Activated CD8-positive, alpha-beta memory T cell treated with anti-CD3 and anti-CD28 coated beads, Interleukin-2, amount 10 ng/mL, durations not matched to agents 7 days and 5 days (primary cell): ENCODE measurements at places on chromosomes 3 and 15.

- no peak for DNase-seq
These were observed 11.5 kb downstream of the MAP4 start for GRCh38 chr3:48004694-48005093.

- no peak for DNase-seq
These were observed 59.9 kb upstream of the CGNL1 start for GRCh38 chr15:57316451-57316850.

- no peak for DNase-seq
These were observed 54.5 kb downstream of the TOP2B start for GRCh38 chr3:25610167-25610566.

DNA sequence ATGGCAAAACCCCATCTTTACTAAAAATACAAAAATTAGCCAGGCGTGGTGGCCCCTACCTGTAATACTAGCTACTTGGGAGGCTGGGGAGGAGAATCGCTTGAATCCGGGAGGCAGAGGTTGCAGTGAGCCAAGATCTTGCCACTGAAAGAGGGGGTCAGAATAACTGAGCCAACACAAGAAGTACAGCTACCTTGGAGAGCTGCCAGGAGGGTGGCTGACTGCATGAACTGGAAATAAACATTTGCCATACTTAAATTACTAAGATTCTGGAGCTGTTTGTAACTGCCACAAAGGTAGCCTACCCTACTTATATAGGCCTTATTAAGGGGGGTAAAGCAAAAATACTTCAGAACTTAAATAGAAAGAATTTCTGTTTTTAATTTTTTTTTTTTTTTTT lies 15.4 kb upstream of the PIK3CB start:
- no peak for DNase-seq

- no peak for DNase-seq
These were observed 161.4 kb upstream of the POU1F1 start for GRCh38 chr3:87437765-87438164.

DNA sequence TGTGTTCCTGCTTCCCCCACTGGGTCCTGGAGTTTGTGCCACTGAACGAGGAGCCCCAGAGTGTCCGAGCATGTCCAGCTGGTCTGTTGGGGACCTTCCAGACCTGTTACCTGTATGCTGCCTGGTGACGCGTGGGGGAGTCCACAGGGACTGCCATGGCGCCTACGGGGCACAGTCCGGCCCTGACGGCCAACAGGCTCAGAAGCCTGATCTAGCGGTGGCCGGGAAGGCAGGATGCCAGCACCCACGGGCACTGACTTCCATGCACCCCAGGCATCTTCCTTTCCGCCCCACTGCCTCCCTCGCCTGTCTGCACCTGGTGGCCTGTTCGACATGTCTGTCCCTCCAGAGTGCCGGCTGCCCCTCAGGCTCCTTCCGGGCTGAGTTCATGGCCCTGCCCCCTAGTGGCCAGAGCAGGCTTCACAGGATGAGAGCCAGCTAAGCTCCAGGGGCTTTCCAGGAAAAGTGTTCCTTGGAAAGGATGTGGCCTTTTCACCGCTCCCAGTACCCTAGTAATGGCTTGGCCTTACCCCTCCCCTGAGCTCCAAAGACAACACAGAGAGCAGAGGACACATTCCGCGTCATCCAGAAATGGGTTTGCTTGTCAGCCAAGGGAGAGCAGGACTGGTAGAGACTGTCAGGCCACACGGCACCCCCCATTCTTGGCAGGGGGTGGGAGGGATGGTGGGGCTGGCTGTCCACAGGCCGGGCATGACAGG lies 35.7 kb downstream of the NGRN start:
- peak; percentile 78 for DNase-seq

DNA sequence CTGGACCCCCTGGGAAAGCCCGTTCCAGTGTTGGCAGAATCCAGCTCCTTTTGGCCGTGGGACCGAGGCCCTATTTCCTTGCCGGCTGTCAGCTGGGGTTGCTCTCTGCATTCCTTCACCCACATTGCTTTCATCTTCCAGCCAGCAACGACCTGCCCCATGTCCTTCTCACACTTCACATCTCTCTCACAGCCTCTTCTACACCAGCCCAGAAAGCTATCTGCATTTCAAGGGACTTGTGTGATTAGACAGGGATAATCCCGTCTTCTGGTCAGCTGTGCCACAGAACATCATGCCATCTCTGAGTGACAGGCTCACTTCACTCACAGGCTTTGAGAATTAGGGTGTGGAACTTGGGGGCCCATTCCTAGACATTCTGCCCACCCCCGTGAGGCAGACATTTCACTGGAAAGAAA lies 16.4 kb downstream of the EFCC1 start:
- DNase-seq: no peak

- DNase-seq: no peak
These were observed 187.2 kb downstream of the RORA start for GRCh38 chr15:61041886-61042285.

DNA sequence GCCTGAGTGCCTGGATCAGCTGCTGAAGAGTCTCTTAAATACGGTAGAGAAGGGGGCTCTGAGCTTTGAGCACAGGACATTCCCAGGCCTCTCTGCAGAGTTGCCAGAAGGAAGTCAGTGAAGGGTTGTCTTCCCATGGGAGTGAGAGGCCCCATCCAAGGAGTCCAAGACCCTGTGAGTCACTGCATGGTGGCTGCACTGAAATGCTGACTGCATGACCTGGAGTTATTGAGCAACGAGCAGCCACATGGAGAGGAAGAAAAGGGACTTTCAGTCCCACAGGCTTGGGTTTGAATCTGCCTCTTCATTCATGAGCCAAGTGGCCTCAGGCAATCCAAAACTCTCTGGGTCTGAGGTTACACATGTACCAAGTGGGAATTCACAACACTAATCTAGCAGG lies 69.6 kb upstream of the RASGRF1 start:
- no peak for DNase-seq

DNA sequence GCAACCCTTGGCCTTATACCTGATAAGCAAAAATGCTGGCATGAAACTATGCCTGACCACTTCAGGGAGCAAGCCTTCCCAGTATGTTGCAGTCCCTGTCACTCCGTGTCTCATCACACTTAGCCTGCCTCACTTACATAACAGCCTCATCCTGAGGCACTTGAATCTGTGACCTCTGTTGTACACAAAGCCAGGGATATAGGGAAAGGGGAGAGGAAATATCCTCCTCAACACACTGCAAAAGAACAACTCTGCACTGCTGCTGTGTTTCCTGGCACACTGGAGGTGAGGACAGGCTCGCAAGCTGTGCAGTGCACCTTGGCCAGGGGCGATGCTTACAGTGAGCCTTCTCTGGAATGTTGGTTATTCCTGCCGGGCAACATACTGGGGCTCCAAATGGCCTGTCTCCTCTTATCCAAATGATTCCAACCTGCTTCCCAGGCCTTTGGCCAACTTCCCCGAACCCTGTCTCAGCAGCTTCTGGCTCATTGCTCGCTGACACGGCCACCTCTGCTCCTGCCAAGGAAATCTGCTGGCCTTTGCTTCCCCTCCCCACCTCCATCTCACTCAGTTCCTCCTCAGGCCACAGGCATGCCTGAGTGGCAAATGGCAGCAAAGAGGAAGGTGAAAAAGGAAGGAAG lies 109.2 kb downstream of the CD47 start:
- no peak for DNase-seq

GRCh38 chr15:70521576-70522322 lies 241.6 kb downstream of the UACA start:
- DNase-seq: peak; percentile 21

- DNase-seq: no peak
These were observed 41.9 kb downstream of the PLD1 start for GRCh38 chr3:171768281-171768900.

GRCh38 chr3:42387802-42388651 lies 22.4 kb downstream of the LYZL4 start:
- peak; percentile 47 for DNase-seq

DNA sequence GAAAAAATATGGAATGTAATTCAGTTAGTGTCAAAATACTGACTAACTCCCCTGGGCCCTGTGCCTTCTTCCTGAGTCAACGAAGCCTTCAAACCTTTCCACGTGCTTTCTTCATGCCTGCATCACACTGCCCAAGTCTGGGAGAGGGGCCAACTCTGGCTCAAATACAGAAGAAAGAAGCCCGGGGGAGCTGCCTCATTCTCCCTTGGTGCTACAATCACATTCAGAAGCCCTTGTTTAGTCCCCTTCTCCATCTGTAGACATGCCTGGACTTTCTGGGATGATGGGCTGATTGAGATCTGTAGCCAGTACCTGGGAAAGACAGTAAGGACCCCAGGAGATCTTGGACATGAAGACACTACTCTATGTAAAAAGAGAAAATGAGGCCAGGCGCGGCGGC lies 77.8 kb upstream of the GSK3B start:
- no peak for DNase-seq

DNA sequence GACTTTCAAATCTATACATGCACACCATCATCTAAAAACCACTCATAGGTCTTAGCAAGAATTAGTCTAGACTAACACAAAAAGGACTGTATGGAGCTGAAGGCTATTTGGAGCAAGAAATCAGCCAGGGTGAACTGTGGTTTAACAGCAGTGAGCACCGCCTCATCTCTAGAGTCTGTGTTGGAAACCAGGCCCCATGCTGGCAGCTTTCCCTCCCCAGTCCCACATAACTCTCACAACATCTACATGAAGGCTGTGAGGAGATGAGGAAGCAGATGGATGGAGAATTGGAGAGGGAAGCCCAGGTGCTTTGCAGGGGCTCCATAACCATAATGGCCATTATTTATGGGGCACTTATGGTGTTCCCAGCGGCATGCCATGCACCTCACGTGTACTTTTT lies 133.2 kb upstream of the TOPAZ1 start:
- no peak for DNase-seq

DNA sequence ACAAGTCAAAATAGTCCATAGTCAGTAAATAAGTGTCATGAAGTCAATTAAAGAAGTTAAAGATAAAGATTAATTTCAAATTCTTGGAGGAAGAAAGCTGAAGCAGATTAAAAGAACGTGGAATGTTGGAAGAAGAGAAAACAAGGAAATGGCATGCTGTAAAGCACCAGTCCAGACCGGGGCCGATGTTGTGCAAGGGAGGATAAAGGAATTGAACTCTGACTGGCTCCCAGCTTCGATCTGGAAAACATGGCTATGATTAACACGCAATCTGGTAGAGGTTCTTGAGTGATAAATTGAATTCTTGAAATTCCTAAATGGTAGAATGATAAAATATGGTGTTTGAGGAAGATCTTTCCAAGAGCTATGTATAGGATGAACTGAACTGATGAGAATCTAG lies 194.4 kb downstream of the MEIS2 start:
- DNase-seq: no peak

DNA sequence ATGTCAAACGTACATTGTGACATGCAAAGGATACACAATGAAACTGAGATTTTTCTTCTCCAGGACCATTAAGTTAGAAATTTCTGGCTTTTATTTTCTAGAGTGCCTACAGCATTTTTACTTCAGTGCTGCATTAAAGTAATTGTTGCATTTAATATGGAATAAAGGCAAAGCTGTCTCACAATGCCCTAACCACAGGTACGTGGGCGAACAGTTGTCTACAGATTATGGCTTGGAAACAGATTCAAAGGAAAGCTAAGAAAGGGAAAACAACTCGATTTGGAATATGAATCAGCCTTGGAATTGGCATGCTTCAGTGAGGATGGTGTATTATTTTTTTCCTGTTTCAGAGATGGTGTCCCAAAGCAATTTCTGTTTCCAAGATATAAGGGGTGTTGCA lies 79.1 kb upstream of the TUSC7 start:
- no peak for DNase-seq

- DNase-seq: no peak
These were observed 49.9 kb upstream of the IGSF11 start for GRCh38 chr3:119084371-119085069.

DNA sequence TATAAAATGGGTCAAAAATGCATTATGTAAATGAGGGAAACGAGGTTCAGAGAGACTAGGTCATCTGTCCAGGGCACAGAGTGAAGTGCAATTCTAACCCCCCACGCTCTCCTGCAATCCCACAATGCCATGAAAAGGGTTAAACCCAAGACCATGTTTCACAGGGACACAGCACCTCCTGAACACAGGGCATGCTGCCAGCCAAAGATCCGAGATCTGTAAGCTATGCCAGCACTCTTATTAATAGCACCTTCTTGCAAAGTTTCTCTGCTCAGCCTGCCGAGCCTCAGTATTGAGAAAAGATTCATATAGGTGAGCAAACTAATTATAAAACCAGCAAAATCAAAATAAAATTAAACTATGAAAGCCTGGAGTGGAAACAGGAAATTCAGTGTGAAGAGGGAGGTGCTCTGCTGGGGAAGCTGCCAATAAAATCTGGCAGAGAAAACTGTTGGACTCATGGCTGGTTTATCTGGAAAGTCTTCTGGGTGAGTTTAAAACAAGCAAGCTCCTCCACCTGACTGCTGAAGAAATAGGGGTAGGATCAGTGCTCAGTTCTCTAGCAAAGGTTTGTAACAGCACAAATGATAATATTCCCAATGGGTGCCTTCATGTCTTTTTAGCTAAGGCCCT lies 50.3 kb downstream of the LRIG1 start:
- no peak for DNase-seq

DNA sequence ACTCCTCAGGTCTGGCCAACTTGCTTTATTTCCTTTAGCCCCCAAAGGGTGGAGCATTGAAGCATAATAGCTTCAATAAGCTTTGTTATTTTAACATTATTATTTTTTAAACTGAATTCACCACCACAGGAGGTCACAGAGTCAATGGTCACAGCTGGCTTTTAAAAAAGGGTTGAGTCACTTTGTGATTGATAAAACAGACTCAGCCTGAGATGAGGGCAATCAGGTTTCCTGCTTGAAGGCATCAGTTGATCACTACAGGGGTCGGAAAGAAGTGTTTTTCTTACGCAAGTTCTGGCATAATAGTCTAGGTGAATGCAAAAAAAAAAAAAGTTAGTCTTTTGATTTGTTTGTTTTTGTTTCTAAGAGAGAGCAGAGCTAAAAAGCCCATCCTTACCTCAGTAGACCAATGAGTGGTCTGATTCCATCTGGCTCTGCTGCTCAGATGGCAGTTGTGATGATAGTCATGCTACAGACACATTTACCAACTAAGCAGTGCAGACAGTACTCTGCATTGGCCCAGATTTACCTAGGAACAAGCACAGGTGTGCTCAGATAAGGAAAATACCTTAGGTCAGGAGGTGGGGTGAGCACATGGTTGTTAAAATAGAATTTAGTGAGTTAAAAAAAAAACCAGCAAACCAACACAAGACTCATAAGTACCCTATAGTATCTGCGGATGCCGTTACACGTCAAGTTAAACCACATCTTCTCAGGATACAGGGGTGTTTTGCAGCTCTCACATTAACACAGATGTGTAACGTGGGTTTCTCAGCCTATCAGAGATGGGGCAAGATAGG lies 22.6 kb downstream of the ZNF80 start:
- peak; percentile 82 for DNase-seq
